ENCODE measurements at places on chromosomes 6 and 20. TPM values are rescaled to one million over a fixed set of nuclear protein-coding genes. Genes with fewer than 3 reads are reported as not detected.

HUS1B gene
- total RNA-seq, result 3.6 TPM

ASIP gene
- not detected for total RNA-seq

ZNF334 gene
- total RNA-seq, result 2.6 TPM

PTK6 gene
- total RNA-seq, result 61.1 TPM

KCNK5 gene
- 43.9 TPM for total RNA-seq

APOBEC2 gene
- not detected for total RNA-seq

All from suprapubic skin (tissue), 4 donors.